CD4-positive, alpha-beta memory T cell (primary cell): ENCODE measurements at places on chromosomes 7 and 10.

DNA sequence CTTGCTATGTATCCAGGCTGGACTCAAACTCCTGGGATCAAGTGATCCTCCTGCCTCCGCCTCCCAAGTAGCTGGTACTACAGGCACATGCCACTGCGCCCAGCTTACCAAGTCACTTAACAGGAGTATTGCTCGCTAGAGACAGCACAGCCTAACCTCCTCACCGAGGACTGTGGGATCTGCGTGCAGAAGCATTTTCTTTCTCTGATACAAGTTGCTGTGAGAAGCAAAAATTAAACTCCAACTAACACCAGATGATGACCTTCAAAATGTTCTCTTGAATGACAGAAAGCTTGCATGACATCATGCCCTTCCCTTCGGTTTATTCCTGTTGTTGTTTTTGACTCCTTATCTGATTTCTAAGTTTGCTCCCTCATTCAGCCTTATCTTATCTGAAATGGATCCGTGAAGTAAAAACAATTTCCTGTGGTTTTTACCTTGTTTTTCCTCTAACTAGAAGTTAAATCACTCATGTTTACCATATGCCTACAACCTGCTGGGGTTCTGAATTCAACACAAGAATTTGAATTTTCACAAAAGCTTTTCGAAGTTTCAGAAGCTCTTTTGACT is 94.4 kb upstream of the KIF5B start:
- DNase-seq: no peak

DNA sequence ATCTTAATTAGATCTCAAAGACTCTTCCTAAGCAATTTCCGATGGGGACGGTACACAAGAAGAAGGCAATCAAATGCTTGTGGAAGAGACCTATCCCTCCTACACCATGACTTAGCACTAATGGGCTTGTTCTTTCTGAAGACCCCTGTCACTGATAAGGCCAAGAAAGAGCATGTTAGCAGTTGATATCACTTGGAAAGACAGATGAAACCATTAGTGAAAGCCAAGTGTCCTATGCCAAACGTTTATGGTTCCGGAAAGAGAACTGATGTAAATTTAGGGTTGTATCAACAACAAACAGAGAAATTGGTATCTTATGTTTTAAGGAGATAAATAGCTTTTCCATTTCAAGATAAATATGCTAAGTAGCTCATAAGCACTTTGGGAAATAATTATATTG is 6.5 kb downstream of the UROS start:
- DNase-seq: no peak

DNA sequence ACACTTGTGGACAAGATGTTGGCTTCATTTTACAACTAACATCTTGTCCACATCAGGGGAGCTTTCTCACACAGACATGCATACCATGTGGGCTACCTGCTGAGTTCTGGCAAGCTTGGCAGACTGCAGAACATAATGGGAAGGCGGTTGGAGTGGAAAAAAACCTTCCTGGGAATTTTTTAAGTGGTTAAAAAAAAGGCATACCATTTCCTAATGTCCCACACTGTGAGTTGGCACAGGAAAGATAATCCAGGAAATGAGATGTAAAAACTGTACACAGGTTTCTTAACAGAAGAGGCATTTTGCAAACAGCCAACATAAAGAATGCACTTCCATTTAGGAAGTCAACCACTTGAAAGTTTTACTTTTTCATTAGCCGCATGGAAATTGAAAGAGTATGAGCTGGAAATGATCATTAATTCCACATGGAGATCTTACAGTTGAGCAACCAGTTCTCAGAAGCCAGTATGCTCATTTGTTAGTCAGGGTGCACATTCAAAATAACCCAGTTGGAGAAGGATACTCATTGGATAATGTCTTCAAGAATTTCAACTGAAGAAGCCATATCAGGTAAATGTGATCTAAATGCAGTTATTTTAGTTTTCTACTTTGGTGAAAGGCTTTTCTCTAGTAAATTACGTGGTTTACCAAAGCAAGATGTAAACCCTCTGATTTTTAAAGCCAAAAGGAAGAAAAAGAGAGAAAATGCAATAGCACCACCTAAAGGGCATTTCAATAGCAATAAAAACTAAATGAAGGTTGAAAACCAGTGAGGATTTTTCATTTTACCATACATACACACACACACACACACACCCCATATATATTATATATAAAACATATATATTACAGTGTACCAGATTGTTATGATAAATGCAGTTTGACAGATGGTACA is 194.0 kb downstream of the TAX1BP1 start:
- DNase-seq: no peak

DNA sequence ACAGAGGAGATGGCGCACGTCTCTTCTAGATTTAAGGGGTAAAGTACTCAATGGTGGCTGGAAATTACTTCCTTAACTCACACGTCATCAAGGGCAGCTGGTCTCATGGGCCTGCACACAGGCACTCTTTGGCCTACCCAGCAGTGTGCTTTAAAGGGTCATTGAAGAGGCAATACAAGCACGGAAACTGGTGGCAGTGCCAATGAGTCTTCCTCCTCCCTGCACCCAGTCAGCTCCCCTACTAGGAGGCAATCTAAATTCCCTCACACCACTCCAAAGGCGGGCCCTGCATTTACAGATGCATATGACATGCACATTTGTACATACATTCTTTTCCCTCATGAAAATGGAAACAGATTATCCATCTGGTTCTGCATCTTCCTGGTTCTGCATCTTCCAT is 47.4 kb downstream of the PPIF start:
- DNase-seq: no peak

DNA sequence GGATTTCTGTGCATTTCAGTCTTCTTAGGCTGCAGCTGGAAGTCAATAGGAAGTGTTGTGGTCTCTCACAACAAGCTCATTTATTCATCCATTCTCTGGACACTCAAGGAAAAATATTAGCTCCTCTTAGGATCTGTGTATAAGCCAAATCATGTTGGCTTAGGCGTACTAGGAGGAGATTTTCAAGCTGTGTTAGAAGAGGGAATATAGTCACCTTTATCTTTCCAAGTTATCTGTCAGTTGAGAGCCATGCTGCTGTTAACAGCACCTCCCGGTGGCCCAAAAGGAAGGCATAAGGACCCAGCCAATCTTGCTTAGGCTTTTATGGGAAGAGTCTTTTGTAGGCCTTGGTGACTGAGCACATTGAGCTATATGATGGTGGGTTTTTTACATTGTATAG is 220.0 kb downstream of the LRMDA start:
- no peak for DNase-seq

GRCh38 chr10:80509403-80510161 is 28.1 kb upstream of the SH2D4B start:
- no peak for DNase-seq
